COR-L47 (cell line): ENCODE measurements at places on chromosomes 16 and 17.

GRCh38 chr16:79605999-79606398 lies 5.5 kb upstream of the MAF start:
- no peak for DNase-seq

- no peak for DNase-seq
These were observed 204.1 kb upstream of the NLRP1 start for GRCh38 chr17:5788266-5788900.

DNA sequence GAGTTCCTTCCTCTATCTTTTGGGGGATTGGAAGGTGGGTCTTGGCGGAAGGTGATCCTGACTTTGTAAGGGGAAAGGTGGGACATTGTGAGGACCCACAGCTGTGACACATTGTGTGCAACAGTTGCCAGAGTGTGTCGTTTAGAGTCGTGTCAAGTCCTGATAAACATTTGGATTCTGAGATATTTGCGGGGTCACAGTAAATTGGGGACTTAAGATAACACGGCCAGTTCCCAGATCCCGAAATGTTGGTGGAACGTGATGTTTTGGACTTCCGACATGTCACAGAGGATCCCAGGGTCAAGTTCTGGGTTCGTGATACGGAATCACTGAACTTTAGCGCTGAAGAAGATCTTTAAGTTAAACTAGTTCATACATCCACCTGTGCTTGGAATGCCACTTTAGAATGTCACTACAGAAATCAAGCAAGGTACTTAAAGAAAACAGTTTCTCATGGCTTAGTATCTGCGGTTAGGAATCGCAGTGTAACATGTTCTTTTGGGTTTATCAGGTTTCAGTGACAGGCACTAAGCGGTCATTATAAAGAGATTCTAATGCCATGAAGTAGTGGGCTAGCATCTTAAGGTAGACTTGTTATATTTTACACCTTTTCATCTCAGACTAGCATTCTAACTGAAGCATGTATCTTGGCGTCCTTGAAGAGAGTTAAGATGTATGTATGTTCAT lies 815 bp downstream of the ATAD5 start:
- DNase-seq, result no peak

- no peak for DNase-seq
These were observed 15.9 kb downstream of the PEMT start for GRCh38 chr17:17575360-17576251.

GRCh38 chr16:57178196-57178595 lies 7.6 kb downstream of the PSME3IP1 start:
- no peak for DNase-seq
